Thoracic aorta (tissue), 2 donors: ENCODE measurements at places on chromosomes 16 and 17.

DNA sequence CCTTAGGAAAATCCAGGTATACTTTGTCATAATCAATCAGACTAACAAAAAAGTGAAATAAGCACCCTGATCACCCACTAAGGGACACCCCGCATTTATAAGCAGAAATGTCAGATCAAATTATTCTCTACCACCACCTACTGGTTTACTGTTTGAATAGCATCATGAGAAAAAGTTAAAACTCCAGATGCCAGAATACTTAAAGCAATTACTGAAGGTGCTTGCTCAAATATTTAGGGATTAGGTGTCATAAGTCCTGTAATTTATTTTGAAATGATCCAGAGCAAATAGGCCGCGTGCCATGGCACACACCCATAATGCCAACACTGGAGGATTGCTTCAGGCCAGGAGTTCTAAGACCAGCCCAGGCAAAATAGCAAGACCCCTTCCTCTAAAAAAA is 2.3 kb downstream of the TOP2A start:
- DNase-seq: no peak

DNA sequence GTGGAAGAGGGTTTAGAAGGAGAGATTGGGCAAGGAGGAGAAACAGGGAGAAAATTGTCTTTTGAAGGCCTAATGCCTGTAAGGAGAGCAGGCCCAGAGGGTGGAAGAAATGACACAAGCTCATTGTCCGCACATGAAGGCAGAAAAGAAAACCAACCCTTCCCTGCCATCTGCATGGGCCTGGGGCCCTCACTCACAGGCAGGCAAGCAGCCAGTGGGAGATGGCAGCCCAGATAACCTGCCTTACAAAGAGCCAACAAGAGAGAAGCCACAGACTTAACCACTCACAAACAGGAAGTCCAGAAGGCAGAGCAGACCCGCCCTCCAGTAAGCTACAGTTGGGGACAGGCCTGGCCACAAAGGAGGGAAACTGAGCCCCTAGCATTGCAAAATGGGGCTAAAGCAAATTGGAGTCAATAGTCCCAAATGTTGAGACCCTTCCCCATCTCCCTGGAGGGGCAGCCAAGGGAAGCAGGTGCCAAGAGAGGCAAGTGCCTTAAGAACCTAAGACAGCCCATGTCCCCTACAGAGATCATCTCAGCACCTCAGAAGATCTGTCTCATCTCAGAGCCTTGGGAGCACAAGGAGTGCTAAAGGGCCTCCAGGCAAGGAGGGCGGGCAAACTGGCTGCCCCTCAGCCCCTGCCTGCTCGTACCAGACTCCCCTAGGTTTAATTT is 7.3 kb upstream of the TSPOAP1 start:
- DNase-seq: no peak

DNA sequence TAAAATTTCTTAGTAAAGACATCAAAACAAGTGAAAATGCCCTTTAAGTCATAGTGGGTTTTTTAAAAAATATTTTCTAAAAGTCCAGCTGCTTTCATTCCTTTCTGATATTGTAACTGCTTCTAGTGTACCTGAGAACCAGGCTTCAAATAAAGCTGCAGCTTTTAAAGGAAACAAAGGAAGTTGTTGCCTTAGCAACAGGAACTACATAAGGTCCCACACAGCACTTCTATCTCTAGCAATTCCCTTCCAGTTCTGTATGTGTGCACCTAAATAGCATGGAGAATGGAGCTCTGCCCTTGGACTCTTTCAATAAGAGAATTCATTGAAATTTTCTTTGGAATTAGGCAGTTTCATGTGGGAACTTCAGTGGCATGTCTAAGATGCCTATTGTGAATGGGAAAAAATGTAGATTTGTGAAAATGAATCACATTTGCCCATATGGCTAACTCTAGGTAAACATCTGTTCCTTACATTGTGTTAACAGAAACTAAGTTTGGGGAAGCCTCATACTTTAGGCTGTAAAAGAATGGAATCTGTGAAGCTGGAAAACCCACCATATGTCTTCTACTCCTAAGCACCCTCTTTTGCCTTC is 206.4 kb downstream of the KIF2B start:
- DNase-seq: no peak

- no peak for DNase-seq
Measured at GRCh38 chr17:11251561-11252107, 10.6 kb downstream of the SHISA6 start.

GRCh38 chr17:80813318-80813717 is 178.3 kb upstream of the CHMP6 start:
- DNase-seq: no peak

- DNase-seq: no peak
Measured at GRCh38 chr16:88732172-88732960, 26.1 kb downstream of the CTU2 start.

DNA sequence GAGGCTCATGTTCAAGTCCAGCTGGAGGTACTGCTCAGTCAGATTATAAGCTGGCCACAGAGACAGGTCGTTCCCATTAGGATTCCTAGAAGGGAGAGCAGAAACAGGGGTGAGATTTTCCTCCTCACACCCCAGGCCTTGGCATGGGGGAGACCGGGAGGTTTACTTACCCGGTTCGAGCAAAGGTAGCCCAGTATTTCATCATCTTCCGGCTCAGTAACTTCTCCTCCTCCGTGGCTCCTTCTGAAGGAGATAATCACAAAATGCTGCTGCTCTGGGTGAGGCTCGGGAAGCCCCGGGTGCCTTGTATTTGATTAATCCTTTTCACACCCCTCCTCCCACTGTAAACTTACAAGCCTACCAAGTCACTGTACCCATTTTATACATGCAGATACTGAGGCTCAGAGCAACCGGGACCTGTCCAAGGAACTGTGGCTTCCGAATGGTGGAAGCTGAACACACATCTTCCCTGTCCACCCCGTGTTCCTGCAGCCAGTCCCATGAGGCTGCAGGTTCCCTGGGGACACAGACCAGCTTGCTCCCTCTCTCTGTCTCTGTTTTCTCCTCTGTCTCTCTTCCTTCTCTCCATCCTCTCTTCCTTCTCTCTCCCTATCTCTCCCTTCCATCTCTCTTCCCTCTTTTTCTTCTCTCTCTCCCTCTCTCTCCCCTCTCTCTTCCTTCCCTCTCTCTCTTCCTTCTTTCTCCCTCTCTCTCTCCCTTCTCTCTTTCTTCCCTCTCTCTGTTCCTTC is 13.9 kb upstream of the CES1 start:
- DNase-seq: no peak

DNA sequence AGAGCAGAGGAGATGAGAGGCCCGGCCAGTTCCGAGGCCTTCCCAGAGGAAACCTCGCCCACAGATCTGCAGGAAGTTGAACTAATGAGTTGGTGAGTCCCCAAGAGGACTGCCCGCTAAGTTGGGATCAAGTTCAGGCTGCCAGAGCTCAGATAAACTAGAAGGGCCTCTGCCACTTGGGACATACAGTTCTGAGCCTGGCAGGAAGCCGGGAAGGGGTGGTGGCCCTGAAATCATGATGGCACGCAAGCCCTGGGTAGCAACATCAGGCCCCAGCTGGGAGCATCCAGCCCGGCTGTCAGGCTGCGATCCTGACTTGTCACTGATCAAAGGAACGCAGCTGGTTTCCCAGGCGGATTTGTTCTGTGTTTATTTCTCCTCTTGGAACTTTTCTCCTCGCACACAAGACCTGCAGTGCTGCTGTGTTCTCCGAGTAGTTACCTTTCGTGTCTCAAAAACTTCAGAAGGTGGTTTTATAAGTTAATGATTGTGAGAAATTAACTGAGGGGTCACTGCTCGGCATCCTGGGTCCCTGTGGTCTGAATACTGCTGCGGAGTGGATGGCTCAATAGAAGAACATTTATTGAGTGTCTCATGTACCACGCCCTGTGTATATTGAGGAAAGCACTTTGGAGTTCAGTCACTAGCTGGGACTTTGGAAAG is 8.0 kb upstream of the WFDC1 start:
- no peak for DNase-seq

DNA sequence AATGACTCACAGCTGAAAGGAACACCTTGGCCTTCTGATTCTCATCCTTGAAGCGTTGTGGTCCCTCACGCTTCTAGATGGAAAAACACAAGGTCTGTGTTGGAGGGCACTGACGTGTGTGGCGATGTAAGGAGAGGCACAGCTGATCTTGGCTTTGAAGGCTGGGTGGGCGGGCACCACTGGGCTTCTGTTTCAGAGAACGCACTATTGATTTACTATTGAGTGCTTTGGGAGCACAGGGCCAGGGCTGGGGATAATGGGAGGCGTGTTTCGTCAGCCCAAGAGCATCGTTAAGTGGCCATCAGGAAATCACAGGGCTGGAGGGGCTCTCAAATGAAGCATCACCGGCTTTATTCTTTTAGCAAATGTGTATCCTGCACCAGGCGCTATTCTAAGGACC is 70.7 kb downstream of the CMIP start:
- DNase-seq: no peak

- DNase-seq: no peak
Measured at GRCh38 chr17:83115202-83115651, 35.8 kb downstream of the METRNL start.

GRCh38 chr17:37813751-37814150 is 68.9 kb upstream of the HNF1B start:
- no peak for DNase-seq

GRCh38 chr16:11619327-11619851 is 32.7 kb upstream of the LITAF start:
- no peak for DNase-seq

GRCh38 chr16:2042986-2043666 is 4.5 kb downstream of the NTHL1 start:
- no peak for DNase-seq

- no peak for DNase-seq
Measured at GRCh38 chr17:51128076-51128475, 7.4 kb upstream of the SPAG9 start.

GRCh38 chr17:83200751-83201150 is 121.3 kb downstream of the METRNL start:
- DNase-seq: no peak

- no peak for DNase-seq
Measured at GRCh38 chr17:75039238-75039637, 7.5 kb downstream of the ATP5PD start.

- DNase-seq: no peak
Measured at GRCh38 chr17:80416940-80417293, 1.9 kb downstream of the ENDOV start.

GRCh38 chr16:56860226-56861020 is 4.6 kb upstream of the SLC12A3 start:
- no peak for DNase-seq

DNA sequence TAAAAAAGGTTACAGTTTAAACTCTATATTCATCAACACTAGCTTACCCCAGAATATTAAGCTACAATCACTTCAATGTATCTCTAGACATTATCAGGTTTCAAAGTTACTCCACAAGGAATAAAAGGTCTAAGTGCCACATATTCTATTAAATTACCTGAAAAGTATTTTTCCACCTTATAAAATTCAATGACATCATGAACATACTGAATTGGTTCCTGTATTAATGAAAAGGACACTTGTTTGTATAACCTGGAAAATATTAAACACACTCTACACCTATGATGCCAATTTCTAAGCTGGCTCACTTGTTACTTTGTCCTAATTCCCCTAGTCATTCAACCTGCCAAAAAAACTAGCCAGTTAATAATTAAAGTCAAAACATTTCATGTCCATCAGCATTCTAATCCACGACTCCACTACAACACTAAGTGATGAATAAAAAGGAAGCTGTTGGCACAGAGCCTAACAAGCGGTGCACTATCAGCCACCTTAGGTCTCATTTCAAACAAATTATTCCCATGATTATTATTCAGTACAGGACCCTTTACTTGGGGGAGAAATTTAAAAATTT is 12.2 kb downstream of the MED13 start:
- no peak for DNase-seq

- no peak for DNase-seq
Measured at GRCh38 chr16:17138801-17139200, 332.0 kb downstream of the XYLT1 start.

GRCh38 chr17:57332501-57332900 is 76.2 kb downstream of the MSI2 start:
- DNase-seq: no peak

DNA sequence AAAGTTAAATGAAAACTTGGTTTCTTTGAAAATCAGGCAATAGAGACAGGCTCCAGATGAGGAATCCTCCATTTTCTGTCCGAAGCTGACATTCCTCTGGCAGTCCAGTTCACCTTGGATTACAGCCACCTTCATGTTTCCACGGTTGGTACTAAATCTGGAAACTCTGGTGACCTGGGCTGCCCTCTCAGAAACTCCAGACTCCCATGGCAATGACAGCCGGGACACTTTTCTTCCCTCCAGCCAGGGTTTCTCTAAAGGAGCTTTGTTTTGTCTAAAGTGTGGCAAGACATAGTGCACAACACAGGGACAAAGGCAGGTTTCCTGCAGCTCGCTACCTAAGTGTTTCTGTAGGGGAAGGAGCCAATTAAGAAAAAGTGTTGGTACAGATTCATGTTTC is 36.0 kb downstream of the CLUAP1 start:
- no peak for DNase-seq

- peak; percentile 40 for DNase-seq
Measured at GRCh38 chr17:19728084-19728495, 11.7 kb upstream of the SLC47A2 start.

GRCh38 chr16:6341981-6342380 is 990.7 kb upstream of the RBFOX1 start:
- DNase-seq: no peak

DNA sequence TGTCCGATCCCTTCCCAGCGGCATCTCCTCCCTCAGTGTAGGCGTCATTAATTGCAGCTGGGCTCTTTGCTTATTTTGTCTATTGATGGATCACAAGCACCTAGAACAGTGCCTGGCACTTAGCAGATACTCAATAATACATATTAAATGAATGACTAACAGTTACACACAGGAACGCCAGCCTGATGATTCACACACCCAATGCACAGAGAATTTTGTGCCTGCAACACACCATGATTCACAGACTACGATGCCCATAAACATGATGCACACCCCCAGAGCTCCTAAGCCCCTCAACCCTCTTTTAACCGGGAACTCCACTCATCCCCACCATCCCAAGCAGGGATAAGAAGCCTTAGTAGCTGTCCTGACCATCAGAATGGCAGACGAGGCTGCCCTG is 66.6 kb upstream of the TMEM97 start:
- DNase-seq: no peak

GRCh38 chr17:81386646-81387099 is 8.6 kb upstream of the BAHCC1 start:
- no peak for DNase-seq

- DNase-seq: no peak
Measured at GRCh38 chr17:46192189-46192438, 1.1 kb downstream of the KANSL1 start.

DNA sequence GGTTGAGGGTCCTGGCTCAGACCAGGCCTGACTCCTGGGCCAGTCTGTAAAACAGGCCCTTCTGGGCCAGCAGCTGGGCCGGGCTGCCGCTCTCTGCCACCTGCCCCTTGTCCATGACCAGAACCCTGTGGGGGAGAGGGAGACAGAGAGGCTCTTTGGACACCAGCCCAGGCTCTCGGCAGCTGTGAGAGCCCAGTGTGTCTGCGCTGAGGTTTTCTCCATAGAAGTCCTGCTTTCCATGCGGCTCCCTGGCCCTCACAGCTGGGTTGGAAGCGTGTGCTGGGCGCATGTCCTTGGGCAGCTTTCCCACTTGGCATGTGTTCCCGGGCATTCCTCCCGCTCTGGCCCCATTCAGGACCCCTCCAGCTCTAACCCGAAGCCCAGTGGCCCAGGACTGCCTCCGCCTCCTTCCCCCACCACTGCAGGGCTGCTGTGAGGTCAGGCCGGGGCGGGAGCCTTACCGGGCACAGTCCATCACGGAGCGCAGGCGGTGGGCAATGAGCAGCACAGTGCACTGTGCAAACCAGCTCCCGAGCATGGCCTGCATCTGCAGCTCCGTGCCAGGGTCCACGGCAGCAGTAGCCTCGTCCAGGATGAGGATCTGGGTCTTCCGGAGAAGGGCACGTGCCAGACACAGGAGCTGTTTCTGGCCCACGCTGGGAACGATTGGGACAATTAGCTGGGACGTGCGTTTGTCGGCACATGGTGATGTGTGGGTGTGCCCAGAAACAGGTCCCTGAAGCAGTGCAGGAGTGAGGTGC is 73.0 kb downstream of the ABCC6 start:
- DNase-seq: peak; percentile 12
